Coronary artery (tissue), 2 donors: ENCODE measurements at places on chromosomes 7 and 10.

- no peak for DNase-seq
Measured at GRCh38 chr10:65952086-65952485, 973.8 kb upstream of the LRRTM3 start.

DNA sequence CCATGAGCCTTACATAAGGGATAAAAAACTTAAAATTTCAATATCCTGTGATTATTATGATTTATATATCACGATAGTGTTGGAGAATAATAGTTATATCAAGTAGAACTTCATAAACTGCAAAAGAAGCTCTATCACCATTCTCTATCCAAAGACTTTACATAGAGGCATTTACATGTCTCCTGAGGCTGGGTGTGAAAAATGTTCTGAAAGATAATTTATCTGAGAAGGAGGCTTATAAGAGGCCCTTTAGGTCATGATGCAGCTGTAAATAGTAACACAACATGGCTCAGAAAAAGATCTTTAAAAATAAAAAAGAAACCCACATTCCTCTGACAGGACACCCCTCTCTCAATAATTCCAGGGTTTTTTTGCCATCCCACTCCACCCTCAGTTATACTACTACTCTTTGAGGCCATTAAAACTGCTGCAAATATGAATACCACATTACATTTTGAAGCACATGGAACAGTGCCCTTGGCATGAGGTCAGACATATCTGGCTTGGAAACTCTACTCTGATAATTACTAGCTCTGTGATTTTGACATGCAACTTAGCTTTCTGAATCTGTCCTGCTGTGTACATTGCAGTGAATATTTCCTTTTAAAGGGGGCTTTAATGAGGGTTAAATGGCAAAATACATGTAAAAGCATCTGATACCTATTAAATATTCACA lies 55.5 kb downstream of the SLC16A12 start:
- DNase-seq, result no peak

DNA sequence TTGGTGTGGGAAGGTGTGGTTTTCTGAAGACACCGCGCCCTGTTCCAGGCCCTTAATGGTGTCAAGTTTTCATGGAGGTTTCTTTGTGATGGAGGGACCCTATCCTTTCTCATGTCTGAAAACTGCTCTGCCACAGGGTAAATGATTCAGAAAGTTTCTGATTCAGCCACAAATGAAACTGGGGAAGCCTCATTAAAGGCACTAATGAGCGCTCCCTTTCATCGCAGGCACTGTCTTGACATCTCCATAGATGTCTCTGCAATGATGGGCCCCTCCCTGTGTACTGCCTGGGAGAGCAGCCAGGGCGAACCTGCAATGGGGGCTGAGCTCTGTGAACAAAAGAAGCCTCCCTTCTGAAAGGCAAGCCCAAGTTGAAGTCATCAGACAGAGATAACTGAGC lies 355.3 kb downstream of the PRPF18 start:
- DNase-seq, result peak; percentile 46

- no peak for DNase-seq
Measured at GRCh38 chr7:151941009-151941408, 15.2 kb upstream of the GALNTL5 start.

DNA sequence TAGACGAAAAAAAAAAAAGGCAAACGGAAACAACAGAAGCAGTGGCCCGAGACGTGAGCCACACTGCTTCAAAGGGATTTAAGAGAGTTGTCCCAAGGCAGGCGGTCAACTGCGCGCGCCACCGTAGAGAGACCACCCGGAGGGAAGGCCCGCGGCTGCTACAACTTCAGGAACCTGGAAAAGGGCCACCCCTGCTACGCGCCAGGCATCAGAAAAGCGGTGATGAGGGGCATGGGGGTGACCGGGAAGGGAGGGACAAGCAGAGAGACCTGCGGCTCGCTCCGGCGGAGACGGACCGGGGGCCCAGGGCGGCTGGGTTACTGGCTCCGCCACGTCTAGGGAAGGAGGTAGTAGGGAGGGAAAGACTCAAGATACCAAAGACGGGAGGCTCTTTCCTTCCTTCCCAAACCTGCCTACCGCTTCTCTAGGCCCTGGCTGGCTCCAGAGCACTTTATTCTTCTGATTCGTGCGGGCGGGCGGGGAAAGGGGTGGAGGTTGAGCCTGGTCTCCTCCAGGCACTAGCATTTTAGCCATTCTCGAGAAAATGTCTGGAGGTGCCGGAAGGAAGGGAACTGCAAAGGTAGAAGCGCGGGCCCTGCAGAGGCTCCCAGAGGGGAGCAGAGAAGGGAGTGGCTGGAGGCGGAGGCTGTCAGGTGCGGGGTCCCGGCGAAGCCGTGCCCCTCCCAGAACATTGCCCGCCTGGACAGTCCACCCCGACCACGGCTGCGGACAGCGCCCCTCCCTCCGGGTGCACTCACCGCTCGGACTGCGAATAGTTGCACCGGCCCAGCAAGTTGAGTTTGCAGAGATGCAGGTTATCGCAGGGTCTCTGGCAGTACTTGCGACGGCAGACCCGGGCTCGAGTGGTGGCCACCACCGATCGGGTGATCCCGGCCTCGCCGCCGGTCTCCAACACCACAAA lies 993 bp downstream of the ZC3HAV1 start:
- DNase-seq, result peak; percentile 77

DNA sequence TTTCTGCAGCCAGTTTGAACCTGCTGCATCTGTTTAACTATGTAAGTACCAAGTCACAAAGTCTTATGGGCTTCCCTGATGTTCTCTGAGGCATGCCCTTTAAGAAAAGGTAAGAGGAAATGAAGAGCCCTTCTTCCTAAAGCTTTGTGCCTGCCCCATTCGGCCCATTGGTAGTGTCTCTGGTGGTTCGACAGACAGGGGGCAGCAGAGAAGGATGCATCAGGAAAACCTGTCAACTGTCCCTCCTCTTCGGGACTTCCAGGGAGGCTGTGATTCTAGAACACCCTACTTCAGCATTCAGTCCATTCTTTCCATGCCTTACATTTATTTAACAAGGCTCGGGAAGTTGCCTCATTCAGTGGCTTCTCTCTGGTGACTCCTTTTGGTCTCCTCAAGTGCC lies 1.9 kb upstream of the SFRP4 start:
- no peak for DNase-seq
